ENCODE measurements at places on chromosomes 3 and 15.

DNA sequence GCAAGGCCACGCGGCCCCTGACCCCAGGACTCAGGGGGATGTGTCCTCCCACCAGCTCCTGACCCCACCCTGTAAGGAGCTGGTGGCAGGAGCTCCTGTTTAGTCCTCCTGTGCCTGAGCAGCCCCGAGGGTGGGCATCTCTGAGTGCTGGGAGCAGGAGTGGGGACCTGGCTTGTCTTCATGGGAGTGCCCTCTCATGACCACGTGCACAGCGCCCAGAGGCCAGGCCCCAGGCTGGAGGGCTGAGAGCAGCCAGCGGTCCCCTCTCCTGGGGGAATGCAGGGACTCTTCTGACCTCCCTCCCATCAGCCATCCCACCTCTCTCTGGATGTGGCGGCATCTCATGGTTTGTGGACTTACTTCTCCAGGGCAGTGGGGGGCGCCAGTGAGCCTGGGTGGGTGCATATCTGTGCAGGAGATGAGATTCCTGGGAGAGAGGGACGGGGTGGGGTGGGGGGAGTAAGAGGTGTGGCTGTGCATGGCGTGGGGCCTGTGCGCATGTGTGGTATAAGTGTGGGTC lies 205.6 kb downstream of the TBC1D2B start:
- no peak for DNase-seq

DNA sequence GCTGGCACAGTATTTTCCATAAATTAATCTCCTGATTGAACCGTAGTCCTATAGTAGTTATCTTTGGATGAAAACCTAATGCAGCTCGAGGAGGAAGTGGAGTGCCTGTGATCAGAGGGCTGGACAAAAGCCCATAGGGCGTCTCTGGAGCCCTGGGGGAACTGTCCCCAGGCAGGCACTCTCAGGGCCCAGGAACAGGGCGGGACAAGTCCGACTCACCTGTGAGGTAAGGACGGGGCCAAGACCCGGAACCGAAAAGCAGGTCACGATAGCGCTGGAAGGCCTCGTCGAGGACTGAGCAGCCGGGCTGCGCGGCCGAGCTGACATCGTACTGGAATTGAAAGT lies 341 bp downstream of the HEXA start:
- DNase-seq: no peak

- DNase-seq: no peak
These were observed 43.9 kb upstream of the BHLHE40 start for GRCh38 chr3:4935347-4935746.

DNA sequence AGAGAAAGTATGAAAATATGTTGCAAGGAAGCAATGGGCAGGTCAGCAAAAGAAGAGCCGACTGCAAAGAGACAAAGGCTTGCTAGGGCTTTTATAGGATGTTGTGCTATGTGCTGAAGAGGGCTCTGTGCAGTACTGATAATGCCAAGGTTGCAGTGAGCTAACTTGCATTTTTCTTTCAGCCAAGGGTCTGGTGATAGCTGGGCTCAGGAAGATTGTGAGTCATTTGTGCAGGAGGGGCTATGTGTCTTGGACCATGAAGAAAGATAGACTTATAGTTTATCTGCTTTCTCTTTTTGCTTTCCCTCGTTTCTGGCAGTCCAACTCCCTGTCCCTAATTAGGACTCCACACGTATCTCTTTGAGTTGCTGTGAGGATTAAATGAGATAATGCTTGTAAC lies 64.5 kb upstream of the LRIG1 start:
- no peak for DNase-seq

Data from breast epithelium (tissue), 4 donors.